ENCODE measurements at places on chromosomes 13 and 19.

GRCh38 chr13:113607889-113608635 lies 23.5 kb downstream of the TFDP1 start:
- no peak for DNase-seq

DNA sequence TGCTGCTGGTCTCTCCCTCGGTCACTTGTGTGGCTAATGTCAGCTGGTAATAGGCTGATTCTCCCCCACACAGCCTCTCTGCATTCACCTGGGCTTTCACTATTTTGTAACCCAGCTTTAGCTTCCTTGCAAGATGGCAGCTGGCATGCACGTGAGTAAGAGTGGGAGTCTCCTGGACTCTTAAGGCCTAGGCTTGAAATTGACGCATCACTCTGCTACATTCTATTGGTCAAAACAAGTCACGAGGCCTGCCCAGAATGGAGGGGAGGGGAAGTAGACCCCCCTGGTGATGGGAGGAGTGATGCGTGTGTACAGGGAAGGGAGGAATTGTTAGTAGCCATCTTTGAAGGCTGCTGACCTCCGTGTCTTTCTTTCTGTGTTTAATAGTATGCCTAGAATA lies 24.9 kb upstream of the PNMA8B start:
- no peak for DNase-seq

DNA sequence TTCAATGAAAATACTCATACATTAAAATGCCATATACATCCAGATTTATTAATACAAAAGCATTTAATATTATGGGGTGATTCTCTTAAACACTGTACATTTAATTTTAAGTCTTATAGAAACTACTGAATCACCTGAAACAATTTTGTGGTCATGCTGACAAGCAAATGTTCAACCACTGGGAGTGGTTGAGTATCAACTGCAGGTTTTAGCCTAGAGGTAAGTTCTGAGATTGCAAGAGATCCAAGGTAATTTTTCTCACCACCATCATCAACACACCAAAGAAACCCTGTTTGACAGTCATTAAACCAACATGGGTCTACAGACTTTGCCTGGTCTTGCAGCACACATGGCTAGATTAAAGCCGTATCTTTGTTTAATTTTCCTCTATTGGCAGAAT lies 196.3 kb downstream of the LHFPL6 start:
- DNase-seq, result no peak

DNA sequence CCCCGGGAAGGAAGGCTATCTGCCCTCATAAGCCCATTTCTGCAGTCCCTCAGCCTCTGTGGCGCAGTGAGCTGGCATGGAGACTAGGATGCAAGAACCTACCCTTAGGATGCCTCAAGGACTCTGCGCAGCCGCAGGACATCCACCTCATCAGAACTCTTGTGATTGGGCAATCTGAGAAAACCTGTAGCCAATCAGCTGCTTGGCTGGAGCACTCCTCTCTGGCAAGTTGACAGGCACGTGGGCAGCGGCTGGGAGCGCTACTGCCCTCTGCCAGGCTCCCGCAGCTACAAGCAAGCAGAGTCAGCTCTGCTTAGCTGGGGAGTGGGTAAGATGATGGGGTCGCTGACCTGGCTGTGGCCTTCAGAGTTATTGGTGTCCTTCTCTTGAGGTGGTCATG lies 1.5 kb upstream of the ECSIT start:
- DNase-seq, result peak; percentile 38
